ENCODE measurements at places on chromosomes 2 and 18. TPM values are rescaled to one million over a fixed set of nuclear protein-coding genes. Genes with fewer than 3 reads are reported as not detected.

SPEG gene
- 87.2 TPM for total RNA-seq

CABYR gene
- total RNA-seq, result 5.7 TPM

IL36G gene
- total RNA-seq, result not detected

ZSWIM2 gene
- 0.10 TPM for total RNA-seq

KIF1A gene
- total RNA-seq, result 0.33 TPM

RNF125 gene
- 0.13 TPM for total RNA-seq

MYCN gene
- total RNA-seq, result 0.07 TPM

RAB6D gene
- total RNA-seq, result not detected

INHA gene
- 0.26 TPM for total RNA-seq

FABP1 gene
- not detected for total RNA-seq

CELF4 gene
- not detected for total RNA-seq

HOXD3 gene
- 0.26 TPM for total RNA-seq

SIGLEC15 gene
- 1.8 TPM for total RNA-seq

CRYGC gene
- not detected for total RNA-seq

DUSP2 gene
- total RNA-seq, result 2.9 TPM

UGT1A5 gene
- not detected for total RNA-seq

ITSN2 gene
- 33.0 TPM for total RNA-seq

VAMP8 gene
- total RNA-seq, result 0.33 TPM

AQP12A gene
- not detected for total RNA-seq

Data from smooth muscle cell of the pulmonary artery (primary cell).